Activated CD4-positive, CD25-positive, alpha-beta regulatory T cell treated with anti-CD3 and anti-CD28 coated beads, Interleukin-2, amount 50 U/mL, for 24 hours (primary cell): ENCODE measurements at places on chromosomes 12 and 14.

GRCh38 chr12:57085999-57086492 lies 2.9 kb upstream of the NAB2 start:
- no peak for ATAC-seq

DNA sequence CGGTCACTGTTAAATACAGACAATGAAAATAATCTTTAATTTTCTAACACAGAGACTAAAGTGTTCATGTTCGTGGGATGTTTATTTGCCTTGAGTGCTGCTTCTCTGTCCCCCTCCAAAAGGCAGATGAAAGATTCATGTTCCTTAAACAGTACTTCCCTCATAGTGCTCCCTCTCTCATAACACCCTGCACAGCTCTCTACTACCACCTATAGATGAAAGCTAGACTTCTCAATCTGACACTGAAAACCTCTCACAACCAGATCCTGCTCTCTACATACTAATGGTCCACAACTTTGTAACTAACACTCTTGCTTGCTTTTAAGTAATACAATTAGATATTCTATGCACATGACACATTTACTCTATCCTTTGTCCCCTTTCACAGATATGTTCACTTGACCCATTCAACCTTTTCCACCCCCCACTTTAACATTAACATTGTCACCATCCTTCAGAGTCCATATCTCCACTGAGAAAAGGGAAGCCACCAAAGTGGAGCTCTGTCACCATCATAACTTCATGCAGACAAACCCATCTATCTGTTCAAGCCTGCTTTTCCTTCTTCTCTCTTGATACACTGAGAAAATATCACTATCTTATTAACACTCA lies 266.4 kb upstream of the USP15 start:
- no peak for ATAC-seq

DNA sequence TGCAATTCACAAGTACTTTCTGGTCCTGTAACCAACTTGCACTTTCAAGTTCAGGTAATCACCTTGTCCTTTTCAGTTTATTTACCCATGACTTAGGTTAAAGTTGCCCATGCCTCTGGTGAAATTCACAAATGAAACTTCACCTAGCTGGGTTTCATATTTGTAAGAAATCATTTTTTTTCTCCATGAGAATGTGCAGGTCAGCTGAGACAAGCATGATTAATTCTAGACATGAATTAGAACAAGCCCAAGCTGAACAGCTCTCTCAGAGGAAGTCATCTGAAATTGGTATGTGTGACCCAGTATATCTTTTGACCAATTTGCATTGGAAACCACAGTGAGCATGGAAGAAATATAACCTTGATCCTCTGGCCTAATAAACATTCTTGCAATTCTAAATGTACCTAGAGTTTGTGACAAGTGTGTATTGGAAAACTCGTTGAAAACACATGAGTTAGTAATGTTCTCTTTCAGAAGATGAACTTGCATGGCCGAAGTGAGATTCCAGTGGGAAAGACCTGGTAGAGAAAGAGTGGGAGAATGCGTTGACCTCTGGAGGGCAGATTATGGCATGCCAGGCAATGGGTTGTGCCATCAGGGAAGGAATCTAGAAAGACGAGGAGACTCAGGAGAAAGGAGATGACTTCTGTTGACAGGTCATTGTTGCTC lies 486.5 kb downstream of the ZFP36L1 start:
- no peak for ATAC-seq

- ATAC-seq, result no peak
These were observed 260.3 kb downstream of the CCDC59 start for GRCh38 chr12:82097877-82098276.

DNA sequence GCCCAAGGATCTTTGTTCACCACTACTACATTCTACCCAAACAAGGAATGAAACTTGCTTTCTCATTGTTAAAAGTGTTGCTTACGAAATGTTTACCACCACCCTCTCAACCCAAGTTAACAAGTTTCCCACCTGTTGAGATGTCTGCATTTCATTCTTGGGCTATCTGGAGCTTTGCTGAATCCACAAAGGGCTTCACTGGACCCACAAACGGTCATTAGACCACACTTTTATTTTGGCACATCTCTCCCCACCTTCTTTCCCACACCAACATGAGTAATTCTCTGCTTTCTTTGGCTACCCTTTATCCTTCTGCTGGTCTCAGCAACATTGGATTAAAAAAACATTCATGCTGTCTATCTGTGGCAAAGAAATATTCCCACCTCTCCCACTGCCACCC lies 78.0 kb downstream of the TMEM260 start:
- ATAC-seq, result no peak

DNA sequence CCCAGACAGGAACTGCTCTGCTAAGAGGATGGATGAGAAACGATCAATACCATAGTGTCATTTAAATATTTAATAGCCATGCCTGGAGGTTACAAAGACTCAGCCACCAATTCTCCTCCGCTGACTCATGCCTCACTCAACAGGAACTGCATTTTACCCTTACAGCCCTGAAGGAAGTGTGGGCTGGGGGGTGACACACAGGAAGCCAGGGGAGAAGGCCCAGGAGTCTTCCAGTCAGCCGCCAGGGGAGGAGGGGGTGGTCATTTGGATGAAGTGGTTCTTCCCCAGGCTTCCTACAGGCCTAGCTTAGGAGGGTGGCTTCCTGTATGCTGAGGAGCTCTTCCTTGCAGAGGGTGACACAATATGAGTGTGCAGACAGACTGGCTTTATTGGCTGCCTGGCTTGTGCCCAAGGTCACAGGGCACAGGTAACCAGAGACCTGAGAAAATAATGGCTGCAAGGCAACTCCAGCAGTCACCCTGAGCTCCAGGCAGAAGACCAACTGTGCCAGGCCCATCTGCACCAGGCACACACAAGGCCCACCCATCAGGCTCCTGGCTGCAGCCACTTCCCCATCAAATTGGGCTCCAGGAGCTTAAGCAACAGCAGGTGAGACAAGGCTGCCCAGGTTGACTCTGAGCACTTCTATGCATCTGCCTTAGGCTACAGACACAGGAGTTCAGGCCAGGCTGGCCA lies 30.6 kb upstream of the RPLP0 start:
- ATAC-seq, result peak; percentile 90

- no peak for ATAC-seq
These were observed 50.8 kb downstream of the CATSPERB start for GRCh38 chr14:91681118-91681517.

DNA sequence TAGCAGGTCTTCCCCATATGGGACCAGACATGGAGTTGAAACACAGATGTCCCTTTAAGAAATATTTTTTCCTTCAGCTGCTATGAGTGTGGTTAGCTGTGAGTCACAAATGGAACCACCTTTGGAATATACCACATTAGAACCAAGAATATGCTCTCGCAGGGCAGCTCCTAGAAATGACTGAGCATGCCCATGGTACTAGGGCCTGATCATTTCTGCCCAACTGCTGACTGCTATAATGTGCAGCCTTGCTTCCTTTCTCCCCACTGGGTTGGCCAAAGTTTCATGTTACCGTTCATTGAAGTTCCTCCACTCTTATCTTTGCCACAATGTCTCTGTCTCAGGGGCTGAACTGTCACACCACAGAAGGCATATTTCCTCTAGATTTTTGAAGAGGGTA lies 1074.6 kb downstream of the FLRT2 start:
- ATAC-seq, result no peak

GRCh38 chr14:99915305-99916090 lies 122.3 kb downstream of the EML1 start:
- ATAC-seq, result no peak

DNA sequence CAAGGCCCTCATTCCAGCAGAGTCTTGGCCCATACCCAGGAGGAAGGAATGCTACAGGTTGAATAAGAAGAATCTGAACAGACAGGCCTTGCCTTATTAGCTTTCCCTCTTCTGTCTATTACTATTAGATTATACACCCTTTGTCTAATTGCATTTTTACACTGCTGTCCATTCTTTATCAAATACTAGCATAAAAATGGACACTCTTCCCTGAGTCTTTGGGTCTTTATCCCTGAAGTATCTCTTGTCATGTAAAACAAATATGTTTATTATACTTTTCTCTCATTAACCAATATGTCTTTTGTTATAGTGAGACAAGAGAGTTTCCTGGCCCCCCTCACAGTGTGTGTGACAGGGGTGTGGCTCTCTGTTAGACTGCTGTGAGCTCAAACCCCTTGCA lies 897.4 kb upstream of the SEL1L start:
- ATAC-seq, result no peak

- ATAC-seq, result no peak
These were observed 341.0 kb upstream of the RGS6 start for GRCh38 chr14:71591231-71591630.

DNA sequence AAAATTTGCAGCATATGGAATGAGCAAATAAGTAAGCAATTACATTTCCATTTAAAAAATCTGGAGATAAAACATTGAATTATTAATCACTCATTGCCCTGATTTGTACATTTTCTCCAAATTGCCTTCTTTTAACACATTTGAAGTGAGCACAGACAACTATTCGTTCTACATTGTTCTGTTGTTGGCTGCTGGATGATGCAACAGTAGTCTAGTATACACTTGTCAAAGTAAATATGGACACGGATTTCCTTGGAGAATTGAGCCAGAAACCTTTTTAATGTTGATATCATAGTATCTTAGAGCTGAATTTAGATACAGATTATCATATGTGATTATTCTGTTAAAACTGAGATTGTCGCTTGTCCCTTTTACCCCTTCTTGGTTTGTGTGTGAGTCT lies 188.2 kb downstream of the FUT8 start:
- no peak for ATAC-seq

GRCh38 chr14:81772381-81772780 lies 238.7 kb upstream of the SEL1L start:
- no peak for ATAC-seq

DNA sequence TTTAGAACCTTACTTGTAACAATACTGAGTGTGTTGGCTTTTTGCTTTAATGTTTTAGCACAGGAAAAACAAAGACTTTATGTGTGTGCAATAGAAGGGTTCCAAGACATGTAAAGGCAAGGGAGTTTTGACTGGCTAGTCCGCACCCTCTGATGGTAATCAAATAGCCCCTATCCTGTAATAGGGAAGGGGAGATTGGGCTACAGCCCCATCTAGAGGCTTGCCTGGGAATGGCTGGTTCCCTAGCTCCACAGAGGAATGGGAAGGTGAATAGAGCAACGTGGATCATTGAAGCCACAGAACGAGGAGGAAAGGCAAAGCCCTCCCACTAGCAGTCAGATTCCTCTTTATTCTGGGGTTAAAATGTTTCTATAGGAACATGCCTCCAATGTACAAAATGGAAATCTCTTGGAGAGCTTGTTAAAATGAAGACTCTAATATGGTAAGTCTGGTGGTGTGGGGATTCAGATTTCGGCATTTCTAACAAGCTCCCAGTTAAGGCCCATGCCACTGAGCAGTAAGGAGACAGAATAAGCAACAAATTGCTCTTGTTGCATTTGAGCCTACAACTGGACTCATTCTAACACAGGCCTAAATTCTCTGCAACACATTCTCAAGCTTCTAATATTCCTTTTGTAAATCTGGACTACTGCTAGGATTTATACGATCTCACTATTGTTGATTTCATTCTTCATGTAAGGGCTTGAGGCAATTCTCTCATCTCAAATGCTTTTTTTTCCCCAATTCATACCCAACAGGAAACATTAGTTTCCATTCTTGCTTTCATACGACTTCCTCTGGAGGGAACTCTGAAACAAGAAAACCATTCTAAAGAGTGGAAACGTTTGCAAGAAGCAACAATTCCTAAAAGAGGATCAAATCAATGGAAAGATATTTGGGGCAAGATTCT lies 57.1 kb downstream of the NIN start:
- no peak for ATAC-seq

DNA sequence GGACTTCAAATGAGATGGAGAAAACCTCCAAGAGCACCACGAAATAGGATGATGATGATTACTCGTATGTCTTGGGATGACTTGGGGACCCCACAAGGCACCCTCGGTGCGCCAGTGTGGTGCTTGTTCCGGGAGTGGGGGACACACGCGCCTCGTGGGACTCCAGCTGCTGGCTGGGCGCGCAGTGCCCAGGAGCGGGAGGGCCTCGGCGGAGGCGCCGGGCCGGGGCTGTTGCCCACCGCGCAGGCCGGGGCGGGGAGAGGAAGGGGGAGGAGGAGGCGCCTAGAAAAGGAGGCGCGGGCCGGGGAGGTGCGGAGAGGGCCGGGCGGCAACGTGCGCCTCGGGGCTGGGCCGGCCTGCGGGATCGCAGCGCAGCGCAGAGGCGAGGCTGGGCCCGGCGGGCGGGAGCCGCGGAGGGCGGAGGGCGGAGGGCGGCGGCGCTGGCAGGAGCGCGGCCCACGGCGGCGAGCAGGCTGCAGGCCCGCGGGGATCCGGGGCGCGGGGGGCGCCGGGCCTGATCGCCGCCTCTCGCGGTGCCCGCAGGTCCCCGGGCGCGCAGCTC lies at the start of gene RFLNA:
RFLNA (plus strand) TSS at position 314 of the 562 bp plus-strand sequence. CDS start 337 bp downstream, outside the sequence.
- no peak for ATAC-seq

DNA sequence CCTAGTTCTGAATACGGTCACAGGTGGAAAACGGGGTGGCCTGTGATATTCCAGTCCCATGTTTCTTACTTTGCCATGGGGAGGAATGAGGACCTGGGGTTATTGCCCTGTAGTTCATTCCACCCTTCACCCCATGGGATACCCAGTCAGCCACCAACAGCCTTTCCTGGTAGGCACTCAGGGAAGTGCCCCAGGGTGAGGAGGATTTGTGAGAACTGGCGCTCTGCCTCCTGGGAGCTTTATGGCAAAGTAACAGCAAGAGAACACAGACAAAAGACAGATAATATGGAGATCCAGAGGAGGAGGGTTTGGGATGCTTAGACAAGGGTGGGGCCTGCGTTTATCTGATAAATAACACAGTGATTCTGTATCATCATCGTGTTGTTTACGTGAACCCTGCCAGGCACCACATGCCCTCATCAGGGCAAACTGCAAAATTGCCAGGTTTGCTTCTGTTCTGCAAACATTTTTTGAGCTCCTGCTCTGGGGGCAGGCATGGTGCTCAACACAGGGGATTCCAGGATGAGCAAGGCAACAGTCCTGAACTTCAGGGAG lies 223.5 kb downstream of the SLC41A2 start:
- no peak for ATAC-seq

DNA sequence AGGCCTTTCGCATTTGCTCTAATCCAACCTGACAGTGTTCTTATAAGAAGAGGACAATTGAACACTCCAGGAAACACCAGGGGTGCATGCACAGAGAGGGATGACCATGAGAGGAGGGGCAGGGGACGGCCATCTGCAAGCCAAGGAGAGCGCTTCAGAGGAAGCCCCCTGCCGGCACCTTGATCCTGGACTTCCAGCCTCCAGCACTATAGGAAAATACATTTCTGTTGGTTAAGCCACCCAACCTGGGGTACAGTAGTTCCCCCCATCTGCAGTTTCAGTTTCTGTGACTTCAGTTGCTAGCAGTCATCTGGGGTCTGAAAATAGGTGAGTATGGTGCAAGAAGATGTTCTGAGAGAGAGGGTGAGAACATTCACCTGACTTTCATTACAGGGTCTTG lies 64.7 kb downstream of the CLMN start:
- no peak for ATAC-seq

- no peak for ATAC-seq
These were observed 3.3 kb downstream of the WASHC4 start for GRCh38 chr12:105110851-105111250.

- ATAC-seq, result peak; percentile 85
These were observed 6.5 kb downstream of the NECAP1 start for GRCh38 chr12:8088574-8088973.
